ENCODE measurements at places on chromosomes 6 and 20.

- DNase-seq = no peak
These were observed 46.3 kb upstream of the CD93 start for GRCh38 chr20:23132293-23132929.

DNA sequence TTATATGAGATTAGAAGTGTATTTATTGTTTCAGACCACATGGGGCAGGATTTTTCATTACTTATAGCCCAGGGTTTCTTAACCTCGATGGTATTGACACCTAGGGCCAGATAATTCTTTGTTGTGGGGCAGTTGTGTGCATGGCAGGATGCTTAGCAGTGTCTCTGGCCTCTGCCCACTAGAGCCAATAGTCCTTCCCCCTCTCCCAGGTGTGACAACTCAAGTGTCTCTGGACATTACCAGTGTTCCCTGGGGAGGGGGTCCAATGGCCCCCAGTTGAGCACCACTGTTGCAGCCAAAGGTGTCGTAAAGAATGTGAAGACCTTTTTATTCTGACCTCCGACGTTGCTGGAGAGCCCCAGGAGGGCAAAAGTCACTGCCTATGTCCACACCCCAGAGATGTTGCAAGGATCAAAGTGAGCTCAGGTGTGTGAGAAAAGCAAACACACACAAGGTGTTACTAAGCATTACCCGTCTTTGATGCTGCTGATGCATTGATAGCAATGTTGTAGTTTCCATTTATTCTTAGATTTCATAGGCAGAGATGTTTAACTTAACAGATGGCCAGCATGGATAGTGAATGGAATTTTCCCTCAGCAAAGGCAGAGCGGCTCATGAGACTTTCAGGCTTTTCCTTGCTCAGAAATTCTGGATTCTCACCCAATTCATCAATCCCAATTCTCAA, 22.2 kb downstream of the BANF2 start:
- DNase-seq = no peak

DNA sequence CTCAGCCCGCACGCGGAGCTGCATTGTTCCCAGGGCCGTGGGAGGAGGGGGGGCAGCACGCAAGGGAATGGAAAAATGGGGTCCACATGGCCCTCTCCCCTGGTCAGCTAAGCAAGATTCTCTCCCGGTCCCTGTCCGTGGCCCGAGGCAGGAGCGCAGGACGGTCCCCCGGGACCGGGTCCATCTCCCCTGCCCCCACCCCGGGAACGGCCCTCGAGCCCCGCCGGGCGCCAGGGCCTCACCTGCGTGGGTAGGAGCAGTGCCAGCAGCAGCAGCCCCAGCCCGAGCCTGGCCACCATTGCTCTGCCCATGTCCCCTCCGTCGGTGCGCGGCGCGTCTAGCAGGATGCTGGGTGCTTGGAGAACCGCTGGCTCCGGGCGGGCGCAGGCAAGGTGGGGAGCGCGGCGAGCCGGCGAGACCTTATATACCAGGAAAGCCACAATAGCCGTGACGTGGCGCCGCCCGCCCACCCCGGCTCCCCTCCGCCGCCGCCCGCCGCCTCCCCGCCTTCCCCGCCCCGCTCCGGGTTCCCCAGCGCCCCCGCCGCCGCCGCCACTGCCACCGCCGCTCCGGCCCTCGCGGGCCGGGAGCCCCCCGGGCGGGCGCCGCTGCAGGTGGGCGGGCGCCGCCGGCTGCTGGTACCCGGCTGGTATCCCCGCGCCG, at the start of gene CD24:
Gene CD24 (minus strand): TSS at position 394 of the 663 bp plus-strand sequence. CDS start 83 bp downstream, at position 311.
- peak; percentile 13 for DNase-seq

GRCh38 chr20:51584737-51585136, 42.2 kb upstream of the NFATC2 start:
- DNase-seq = no peak

DNA sequence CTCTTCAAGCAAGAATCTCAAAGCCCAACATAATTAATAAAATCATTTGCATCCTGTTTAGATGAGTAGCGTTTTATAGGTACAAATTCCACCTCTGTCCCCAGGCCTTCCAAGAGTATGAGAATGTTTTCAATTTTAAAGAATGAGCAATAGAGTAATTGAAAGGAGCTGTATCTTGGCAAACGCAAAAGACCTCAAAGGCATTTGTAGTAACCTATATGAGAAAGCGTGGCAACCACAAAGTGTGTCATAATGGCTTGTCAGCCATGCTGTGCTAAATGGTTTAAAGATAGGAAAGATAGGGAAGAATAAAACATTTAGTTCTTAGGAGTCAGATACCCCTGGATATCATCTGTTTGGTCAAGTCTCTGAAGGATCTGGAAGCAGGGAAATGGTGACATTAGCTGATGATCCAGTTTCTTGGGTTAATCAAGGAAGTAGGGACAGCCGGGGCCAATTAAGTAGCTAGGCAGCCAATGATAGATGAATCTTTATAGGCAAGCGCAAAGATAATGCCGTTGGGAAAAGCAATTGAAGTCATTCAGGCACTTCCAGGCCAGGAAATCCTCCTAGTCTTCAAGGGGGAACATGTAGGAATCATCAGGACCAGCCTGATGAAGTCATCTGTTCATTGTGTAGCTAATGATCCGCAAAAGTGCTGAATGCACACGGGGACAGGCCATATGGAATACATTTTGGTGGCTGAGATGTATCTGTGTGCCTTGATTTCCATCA, 71.5 kb upstream of the ISM1 start:
- no peak for DNase-seq

DNA sequence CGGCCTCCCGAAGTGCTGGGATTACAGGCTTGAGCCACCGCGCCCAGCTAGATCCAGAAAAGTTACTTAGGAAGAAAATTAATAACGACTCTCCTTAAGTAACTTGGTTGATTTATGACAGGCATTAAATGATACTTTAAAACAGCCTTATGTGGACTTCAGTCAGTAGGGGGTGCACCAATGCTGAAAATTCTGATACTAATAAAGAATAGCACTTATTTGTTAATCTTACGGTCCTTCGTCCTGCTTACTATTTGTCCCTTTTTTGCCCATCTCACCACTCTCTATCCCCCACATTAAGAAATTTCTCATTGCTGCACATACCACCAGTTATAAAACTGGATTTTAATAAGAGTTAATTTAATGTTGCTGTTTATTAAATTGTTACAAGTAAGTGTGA, 12.7 kb upstream of the PRELID3B start:
- no peak for DNase-seq

DNA sequence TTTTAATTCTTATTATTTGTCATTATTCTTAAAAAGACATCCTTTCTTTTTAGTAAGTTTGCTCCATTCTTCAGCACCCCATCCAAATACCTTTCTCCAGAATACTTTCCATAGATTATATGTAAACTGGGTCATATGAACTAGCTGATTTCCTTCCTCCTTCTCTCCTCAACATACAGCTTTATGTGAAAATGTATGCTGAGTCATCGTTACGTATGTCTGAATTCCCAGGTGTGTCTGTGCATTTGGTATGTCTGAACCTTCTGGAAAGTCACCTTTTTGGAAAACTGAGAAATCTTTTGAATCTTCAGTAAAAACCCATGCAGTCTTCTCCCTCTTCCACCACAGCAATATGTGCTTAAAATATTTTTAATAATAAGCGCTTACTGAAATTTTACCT, 264.5 kb downstream of the EYA4 start:
- DNase-seq = no peak

Data from activated naive CD4-positive, alpha-beta T cell treated with Interleukin-2 at 50 U/mL for 16 hours (primary cell).